ENCODE measurements at places on chromosomes 5 and 9. TPM values are rescaled to one million over a fixed set of nuclear protein-coding genes. Genes with fewer than 3 reads are reported as not detected.
A peak's percentile ranks its signal among the peaks of the same experiment; 100 is the strongest.

GRCh38 chr9:135295551-135296300 lies 183.9 kb upstream of the PPP1R26 start:
- no peaks in the 10 kb centered on the region for H3K4me1 ChIP-seq
- no peak for DNase-seq
- H3K27ac ChIP-seq: no peak overlapping the region
- H3K27me3 ChIP-seq: peaks cover 19% of the 10 kb centered on the region
- H3K4me3 ChIP-seq: no peak overlapping the region

DNA sequence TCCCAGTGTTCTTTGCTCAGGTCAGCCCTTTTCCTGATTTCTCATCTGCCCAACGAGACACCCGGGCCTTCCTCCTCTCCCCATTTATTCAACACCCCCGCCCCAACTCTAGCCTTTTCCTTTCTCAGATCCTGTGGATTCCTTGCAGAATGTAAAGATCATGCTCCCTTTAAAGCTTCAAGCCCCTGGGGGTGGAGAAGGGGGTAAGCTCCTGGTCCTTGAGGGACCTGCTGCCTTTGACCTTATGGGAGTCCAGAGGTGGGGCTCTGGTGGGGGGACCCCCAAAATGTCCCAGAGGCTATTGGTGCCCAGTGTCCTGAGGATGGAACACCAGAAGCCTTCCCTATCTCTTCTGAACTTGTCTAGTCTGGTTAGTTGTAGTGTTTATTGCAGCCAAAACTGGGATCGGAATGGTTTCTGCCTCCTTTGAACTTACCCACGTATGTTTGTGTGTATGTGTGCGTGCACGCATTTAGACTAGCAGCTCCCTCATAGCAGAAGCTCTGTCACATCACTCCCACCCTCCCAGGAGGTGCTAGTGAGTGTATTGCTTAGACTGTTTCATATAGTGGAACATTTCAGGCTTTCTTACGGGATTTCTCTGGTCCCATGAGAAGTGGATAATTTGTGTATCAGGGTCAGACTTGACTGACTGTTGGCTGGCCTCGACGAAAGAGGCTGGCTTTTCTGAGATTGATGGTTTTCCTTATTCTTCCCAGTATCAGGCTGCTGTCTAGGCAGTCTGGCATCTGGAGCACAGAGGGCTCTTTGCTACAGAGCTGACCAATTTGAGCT lies 1.1 kb downstream of the GALNT10 start:
- no peaks in the 10 kb centered on the region for H3K36me3 ChIP-seq
- no peak for DNase-seq
- peaks cover 35% of the 10 kb centered on the region for H3K4me1 ChIP-seq
- no peaks in the 10 kb centered on the region for H3K27me3 ChIP-seq
- H3K27ac ChIP-seq: peak overlapping the region; percentile 83

GRCh38 chr5:56360816-56361215 lies 127.7 kb upstream of the ANKRD55 start:
- H3K4me1 ChIP-seq: peaks cover 10% of the 10 kb centered on the region
- no peak overlapping the region for H3K27ac ChIP-seq
- H3K4me3 ChIP-seq: no peak overlapping the region

- H3K27me3 ChIP-seq: no peaks in the 10 kb centered on the region
- H3K4me3 ChIP-seq: no peak overlapping the region
- H3K27ac ChIP-seq: no peak overlapping the region
- no peak for DNase-seq
- H3K36me3 ChIP-seq: no peaks in the 10 kb centered on the region
Measured at GRCh38 chr5:124154714-124155113, 591.7 kb downstream of the ZNF608 start.

DNA sequence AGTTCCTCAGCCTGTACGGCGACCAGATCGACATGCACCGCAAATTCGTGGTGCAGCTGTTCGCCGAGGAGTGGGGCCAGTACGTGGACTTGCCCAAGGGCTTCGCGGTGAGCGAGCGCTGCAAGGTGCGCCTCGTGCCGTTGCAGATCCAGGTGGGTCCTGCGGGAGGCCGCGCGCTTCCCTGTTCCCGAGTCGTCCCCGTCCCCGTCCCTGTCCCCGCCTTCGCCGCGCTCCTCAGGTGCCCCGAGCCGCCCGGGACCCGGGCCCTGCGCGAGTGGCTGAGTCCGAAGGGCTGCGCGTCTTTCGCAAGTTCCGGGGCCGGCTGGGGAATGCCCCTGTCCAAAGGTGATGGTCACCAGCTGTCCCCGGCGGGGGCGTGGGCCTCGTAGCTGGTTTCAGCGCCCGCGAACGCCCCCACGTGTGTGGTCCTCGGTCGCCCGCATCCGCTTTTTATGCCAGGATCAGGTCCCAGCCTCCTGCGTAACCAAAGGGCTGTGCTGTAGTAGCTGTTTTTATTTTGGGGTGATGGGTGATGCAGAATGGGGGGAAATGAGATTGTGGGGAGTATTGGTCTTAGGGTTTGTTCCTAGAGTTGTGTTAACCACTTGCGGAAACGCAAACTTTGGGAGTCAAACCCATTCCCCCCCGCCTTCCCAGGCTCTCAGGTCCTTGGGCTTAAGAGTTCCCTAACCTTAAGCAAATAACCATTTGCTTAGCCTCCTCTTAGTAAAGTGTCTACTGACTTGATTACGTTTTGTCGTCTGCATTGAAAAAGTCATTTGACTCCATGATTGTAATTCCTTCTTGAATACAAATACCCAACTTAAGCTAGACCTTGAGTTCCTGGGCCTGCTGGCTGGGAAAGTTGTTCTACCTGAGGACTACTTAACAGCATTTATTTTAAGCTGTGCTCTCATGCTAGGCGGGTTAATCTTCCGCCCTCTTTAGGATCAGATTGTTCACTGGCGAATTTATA lies 663 bp downstream of the ISOC1 start:
- no peaks in the 10 kb centered on the region for H3K36me3 ChIP-seq
- H3K27ac ChIP-seq: peak overlapping the region; percentile 81
- peak overlapping the region; percentile 82 for H3K4me3 ChIP-seq
- H3K4me1 ChIP-seq: no peaks in the 10 kb centered on the region
- H3K27me3 ChIP-seq: no peaks in the 10 kb centered on the region
- DNase-seq: peak; percentile 85

- H3K27me3 ChIP-seq: no peaks in the 10 kb centered on the region
- peak overlapping the region; percentile 97 for H3K4me3 ChIP-seq
- no peak for DNase-seq
- H3K27ac ChIP-seq: peak overlapping the region; percentile 100
Measured at GRCh38 chr9:125239631-125240597, 1.2 kb downstream of the HSPA5 start.

GRCh38 chr9:94920420-94921091 lies 194.1 kb downstream of the AOPEP start:
- H3K36me3 ChIP-seq: no peaks in the 10 kb centered on the region
- no peaks in the 10 kb centered on the region for H3K27me3 ChIP-seq
- no peak overlapping the region for H3K4me3 ChIP-seq
- peak; percentile 79 for DNase-seq
- peak overlapping the region; percentile 72 for H3K27ac ChIP-seq
- H3K4me1 ChIP-seq: peaks cover 50% of the 10 kb centered on the region

- peaks cover 46% of the 10 kb centered on the region for H3K36me3 ChIP-seq
- no peaks in the 10 kb centered on the region for H3K4me1 ChIP-seq
- no peaks in the 10 kb centered on the region for H3K27me3 ChIP-seq
- H3K27ac ChIP-seq: no peak overlapping the region
- no peak overlapping the region for H3K4me3 ChIP-seq
Measured at GRCh38 chr5:1056611-1057484, 48.2 kb downstream of the NKD2 start.

GRCh38 chr5:90297045-90297764 lies 112.4 kb downstream of the CETN3 start:
- no peaks in the 10 kb centered on the region for H3K36me3 ChIP-seq
- no peak overlapping the region for H3K4me3 ChIP-seq
- no peaks in the 10 kb centered on the region for H3K4me1 ChIP-seq
- DNase-seq: no peak

DNA sequence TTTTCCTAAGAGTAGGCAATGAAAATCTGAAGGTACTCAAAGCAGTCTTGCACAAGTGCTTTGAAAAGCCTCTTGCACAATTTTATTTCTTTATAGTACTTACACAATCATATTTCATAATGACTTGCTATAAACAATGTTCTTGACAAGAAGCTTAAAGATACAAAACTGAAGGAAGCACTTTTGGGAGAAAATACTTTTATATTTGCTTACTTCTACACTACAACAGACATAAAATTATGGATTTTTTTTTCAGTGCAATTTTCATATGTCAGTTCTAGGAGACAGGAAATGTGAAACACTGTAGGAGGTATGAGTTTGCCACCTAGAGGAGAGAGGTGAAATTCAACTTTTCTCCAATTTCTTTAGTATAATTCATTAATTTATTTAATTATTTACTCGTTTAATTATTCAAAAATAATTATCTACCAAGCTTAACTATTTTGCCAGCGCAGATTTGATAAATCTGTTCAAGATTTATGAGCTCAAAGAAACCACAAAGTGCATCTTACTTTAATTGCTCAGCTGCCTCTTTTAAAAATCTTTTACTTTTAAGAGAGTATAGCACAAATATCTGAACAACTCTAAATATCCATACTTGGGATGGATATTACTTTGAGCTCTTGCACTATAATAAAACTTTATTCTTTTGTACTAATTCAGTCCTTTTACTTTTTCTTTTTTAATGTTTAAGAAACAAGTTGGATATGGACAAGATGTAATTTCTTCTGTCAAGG lies 29.0 kb upstream of the CDKN2B start:
- no peak for DNase-seq
- no peak overlapping the region for H3K4me3 ChIP-seq
- no peaks in the 10 kb centered on the region for H3K36me3 ChIP-seq
- no peak overlapping the region for H3K27ac ChIP-seq

- peak within 1 kb of the TSS; percentile 68 for H3K4me3 ChIP-seq
- DNase-seq: peak; percentile 77
- peak within 1 kb of the TSS; percentile 59 for H3K27ac ChIP-seq
- H3K36me3 ChIP-seq: no peaks in the 10 kb centered on the region
- H3K4me1 ChIP-seq: peaks cover 23% of the 10 kb centered on the region
Measured at GRCh38 chr5:107670932-107671741, at the start of gene EFNA5. Gene EFNA5 (minus strand): TSS chr5:107670937.

DNA sequence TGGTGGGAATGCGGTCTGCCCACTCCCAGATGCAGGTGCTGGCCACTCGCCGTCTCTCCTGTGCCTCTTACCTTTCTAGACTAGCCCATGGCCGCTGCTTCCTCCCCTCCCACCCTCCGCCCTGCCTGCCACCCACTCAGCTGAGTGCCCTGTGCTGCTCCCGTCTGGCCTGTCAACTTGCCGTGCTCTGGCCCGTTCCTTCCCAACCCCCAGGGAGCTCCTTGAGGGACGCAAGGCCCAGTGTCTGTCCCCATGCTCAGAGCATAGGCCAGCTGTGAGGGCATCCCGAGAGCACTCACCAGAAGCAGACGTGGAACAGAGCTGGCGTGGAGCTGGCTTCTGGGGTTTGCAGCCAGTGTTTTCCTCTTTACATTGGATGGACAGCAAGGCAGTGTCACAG lies 20.2 kb downstream of the HNRNPH1 start:
- no peak overlapping the region for H3K27ac ChIP-seq
- H3K36me3 ChIP-seq: peaks cover 34% of the 10 kb centered on the region
- peak; percentile 51 for DNase-seq
- H3K27me3 ChIP-seq: no peaks in the 10 kb centered on the region
- no peaks in the 10 kb centered on the region for H3K4me1 ChIP-seq

- no peak overlapping the region for H3K27ac ChIP-seq
- no peaks in the 10 kb centered on the region for H3K27me3 ChIP-seq
- no peak overlapping the region for H3K4me3 ChIP-seq
- H3K4me1 ChIP-seq: no peaks in the 10 kb centered on the region
- H3K36me3 ChIP-seq: no peaks in the 10 kb centered on the region
- no peak for DNase-seq
Measured at GRCh38 chr5:32839106-32839505, 128.0 kb downstream of the NPR3 start.

GRCh38 chr5:60649288-60649917 lies 50.6 kb downstream of the DEPDC1B start:
- no peaks in the 10 kb centered on the region for H3K27me3 ChIP-seq
- H3K36me3 ChIP-seq: no peaks in the 10 kb centered on the region
- H3K4me1 ChIP-seq: no peaks in the 10 kb centered on the region
- H3K4me3 ChIP-seq: no peak overlapping the region
- H3K27ac ChIP-seq: no peak overlapping the region
- no peak for DNase-seq

DNA sequence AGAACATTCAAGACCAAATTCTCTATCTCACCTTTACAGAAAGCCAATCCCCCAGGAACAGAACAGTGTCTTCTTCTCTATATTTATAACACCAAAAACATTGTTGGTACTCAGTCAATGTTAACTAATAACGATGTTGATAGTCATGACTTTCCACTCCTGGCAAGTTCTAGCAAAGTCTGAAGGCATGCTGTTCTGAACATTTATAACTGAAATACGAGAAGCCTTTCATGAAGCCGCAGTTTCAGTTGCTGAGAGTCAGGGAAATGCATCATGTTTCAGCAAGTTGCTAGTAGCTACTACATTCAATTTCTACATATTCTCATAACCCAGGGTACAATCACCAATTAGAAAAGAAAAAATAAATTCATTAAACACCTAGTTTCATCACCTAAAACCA lies 301.4 kb downstream of the PDE4D start:
- DNase-seq: no peak
- H3K27me3 ChIP-seq: no peaks in the 10 kb centered on the region
- no peaks in the 10 kb centered on the region for H3K36me3 ChIP-seq
- peaks cover 27% of the 10 kb centered on the region for H3K4me1 ChIP-seq
- no peak overlapping the region for H3K4me3 ChIP-seq

DNA sequence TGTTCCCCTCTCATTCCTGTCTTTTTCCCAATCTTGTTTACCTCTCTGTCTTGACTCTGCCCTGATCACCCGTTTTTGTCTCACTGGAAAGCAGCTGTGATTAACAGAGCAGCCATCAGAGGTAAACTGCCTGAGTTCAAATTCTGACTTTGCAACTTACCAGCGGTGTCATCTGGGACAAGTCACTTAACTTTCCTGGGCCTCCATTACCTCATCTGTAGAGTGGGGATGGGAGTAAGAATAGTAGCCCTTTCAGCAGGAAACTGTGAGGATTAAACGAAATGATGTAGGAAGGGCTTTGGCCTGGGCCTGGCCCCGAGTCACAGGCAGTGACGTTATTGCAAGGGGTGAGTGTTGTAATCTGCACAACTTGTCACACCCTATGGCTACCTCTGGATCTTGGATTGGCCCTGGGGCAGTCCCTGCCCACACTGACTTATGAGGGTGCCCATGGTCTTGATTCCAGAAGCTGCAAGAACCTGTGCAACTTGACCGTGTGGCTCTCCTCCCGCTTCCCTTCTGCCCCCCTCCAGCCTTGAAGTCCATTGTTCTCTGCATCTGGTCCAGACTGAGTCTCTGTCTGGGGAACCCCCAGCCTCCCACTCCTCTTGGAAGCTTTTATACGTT lies 657 bp upstream of the PCDH12 start:
- H3K4me1 ChIP-seq: no peaks in the 10 kb centered on the region
- no peaks in the 10 kb centered on the region for H3K27me3 ChIP-seq

The PCDHGA8 gene
- 7.8 TPM for total RNA-seq

The RGS7BP gene
- total RNA-seq: 4.8 TPM

The AK8 gene
- 0.36 TPM for total RNA-seq

The ZBTB26 gene
- total RNA-seq: 11.1 TPM

The WDR38 gene
- not detected for total RNA-seq

The SEPTIN8 gene
- 34.6 TPM for total RNA-seq

The PCDHA13 gene
- 0.66 TPM for total RNA-seq

The TMOD1 gene
- total RNA-seq: 41.7 TPM

The ACTL7A gene
- not detected for total RNA-seq

The ORM2 gene
- total RNA-seq: not detected

The NR4A3 gene
- total RNA-seq: 1.1 TPM

The FAM169A gene
- 1.8 TPM for total RNA-seq

Measured in sigmoid colon (tissue), 7 donors.